COR-L47 (cell line): ENCODE measurements at places on chromosomes 1 and 21.

- no peak for DNase-seq
Measured at GRCh38 chr1:91781371-91781825, 104.6 kb downstream of the TGFBR3 start.

DNA sequence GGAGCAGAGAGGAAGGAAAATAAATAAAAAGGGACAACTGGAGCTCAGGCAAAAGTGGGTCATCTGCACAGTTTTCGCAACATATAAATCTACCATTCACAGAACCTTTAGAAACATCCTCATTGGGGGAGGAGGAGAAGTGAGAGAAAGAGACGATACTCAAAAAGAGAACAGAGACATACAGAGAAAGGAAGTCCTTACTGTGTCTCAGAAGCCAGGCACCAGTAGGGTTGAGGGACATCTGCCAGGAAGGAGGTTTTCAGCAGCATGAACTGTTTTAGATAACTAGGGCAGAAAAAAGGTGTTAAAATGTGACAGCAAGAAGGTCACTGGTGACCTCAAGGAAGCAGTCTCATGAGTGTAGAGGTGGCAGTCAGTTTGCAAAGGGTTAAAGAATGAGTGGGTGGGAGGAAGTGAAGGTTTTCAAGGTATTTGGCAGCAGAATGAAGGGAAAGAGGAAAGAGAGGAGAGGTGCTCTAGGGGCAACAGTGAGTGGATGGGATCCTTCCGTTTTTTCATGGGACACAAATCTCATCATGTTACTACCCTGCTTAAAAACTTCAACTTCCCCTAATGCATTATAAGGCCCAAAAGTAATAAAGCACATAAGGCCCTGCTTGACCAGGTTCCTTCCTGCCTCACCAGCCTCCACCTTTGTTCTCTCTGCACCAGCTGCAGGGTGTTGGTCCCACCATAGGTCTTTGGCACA is 9.5 kb downstream of the JAK1 start:
- DNase-seq: no peak

DNA sequence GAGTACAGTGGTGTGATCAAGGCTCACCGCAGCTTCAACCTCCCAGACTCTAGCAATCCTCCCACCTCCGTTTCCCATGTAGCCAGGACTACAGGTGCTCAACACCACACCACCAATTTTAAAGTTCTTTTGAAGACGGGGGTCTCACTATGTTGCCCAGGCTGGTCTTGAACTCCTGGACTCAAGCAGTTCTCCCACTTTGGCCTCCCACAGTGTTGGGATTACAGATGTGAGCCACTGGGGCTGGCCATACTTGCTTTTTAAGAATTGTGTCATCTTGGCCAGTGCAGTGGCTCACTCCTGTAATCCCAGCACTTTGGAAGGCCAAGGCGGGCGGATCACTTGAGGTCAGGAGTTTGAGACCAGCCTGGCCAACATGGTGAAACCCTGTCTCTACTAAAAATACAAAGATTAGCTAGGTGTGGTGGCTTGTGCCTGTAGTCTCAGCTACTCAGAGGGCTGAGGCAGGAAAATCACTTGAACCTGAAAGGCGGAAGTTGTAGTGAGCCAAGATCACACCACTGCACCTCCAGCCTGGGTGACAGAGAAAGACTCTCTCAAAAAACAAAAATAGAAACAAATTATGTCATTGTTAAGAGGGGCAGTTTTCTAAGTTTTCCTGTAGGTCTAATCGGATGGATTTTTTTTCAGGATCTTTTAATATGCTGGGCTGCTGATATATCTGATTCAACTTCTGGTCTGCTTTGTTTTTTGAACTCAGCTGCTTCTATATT is 18.7 kb downstream of the AK4 start:
- DNase-seq: no peak

DNA sequence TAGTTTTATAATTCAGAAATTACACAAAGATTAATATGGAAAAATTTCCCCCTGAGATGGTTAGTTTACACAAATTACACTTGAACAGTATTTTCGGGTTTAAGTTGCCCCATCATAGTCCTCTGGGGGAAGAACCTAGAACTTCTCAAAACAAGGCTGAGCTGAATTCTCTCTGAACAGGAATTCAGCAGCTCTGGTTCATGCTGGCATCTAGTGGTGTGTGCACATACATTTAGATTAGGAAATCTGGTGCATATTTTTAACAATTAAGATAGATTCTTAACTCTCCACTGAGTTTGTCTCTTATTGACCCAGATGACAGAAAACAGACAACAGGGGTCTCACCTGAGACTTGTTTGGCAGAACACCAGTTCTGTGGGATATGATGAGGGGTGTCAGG is 410.7 kb downstream of the DSCAM start:
- no peak for DNase-seq

GRCh38 chr1:226985839-226986463 is 45.9 kb downstream of the COQ8A start:
- DNase-seq: no peak

- no peak for DNase-seq
Measured at GRCh38 chr1:156689953-156690674, 12.9 kb upstream of the NES start.

DNA sequence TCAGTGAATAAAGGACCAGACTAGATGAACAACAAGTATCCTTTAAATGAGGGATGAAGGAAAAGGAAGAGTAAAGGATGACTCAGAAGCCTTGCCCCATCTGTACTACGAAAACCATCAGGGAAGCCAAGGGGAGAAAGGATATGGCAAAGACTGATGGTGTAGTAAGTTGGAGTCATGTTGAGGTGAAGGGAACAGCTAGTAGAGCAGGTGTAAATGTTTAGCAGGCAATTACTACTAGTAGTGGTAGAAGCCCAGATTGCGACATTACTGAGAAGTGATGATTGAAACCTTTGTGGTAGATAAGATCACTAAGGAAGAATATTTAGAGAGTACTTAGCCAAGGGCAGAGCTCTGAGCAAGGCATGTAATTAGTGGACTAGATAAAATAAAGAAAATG is 84.0 kb downstream of the PHTF1 start:
- DNase-seq: no peak

- DNase-seq: no peak
Measured at GRCh38 chr1:224569276-224569675, 46.8 kb upstream of the CNIH3 start.

GRCh38 chr1:67646145-67647035 is 38.6 kb upstream of the GADD45A start:
- peak; percentile 91 for DNase-seq

- DNase-seq: no peak
Measured at GRCh38 chr1:204146965-204147364, 4.9 kb downstream of the ETNK2 start.

DNA sequence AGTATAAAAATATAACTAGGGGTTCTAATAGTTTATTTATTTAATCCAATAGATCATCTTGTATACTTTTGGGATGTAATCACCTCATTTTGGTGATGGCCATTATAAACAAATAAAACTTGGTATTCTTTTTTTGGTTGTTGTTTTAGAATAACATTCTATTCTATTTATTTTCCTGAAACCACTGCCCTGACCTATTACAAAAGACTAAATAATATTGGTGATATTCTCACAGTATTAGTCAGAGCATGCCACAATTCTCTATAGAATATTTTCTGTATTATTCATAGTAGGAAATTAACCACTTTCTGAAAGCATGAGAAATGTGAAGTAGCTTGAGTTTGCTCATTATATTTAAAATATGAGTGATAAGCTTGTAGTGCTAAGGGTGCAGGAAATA is 54.1 kb upstream of the LRRC7 start:
- no peak for DNase-seq

DNA sequence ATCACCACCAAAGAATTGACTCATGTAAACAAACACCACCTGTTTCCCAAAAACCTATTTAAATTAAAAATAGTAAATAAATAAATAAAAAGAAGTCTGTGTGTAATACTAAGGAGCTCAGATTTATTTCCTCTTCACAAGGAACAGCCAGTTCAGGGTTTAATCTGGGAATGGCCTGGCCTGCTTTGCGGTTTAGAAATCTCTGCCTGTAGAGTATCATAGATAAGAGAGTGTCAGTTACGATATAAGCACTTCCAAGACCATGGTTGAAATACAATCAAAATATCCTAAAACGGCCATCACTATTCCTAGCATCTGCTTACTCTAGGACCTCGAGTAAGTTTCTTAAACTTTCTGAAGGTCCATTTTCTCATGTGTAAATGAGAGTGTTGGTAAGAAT is 274.4 kb downstream of the PLPP3 start:
- DNase-seq: no peak

- no peak for DNase-seq
Measured at GRCh38 chr1:236381565-236382158, 12.4 kb upstream of the EDARADD start.

- no peak for DNase-seq
Measured at GRCh38 chr1:162360237-162360873, 16.3 kb downstream of the SPATA46 start.

- no peak for DNase-seq
Measured at GRCh38 chr1:94674876-94675275, 133.3 kb upstream of the F3 start.

GRCh38 chr1:153404768-153405167 is 11.6 kb upstream of the S100A7A start:
- DNase-seq: peak; percentile 7

DNA sequence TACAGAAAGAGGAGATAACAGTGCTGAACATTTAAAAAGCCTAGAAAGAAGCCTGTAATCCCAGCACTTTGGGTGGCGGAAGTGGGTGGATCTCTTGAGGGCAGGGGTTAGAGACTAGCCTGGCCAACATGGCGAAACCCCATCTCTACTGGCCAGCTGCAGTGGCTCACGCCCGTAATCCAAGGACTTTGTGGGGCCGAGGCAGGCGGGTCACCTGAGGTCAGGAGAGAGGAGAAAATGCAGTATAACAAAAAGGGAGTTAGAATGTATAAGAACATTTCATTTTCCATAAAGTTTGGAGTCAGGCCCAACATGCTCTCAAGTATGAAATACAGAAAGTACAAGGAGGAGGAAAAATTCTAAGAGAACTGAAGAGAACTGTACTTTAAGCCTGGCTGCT is 134.5 kb downstream of the SMYD3 start:
- DNase-seq: no peak

DNA sequence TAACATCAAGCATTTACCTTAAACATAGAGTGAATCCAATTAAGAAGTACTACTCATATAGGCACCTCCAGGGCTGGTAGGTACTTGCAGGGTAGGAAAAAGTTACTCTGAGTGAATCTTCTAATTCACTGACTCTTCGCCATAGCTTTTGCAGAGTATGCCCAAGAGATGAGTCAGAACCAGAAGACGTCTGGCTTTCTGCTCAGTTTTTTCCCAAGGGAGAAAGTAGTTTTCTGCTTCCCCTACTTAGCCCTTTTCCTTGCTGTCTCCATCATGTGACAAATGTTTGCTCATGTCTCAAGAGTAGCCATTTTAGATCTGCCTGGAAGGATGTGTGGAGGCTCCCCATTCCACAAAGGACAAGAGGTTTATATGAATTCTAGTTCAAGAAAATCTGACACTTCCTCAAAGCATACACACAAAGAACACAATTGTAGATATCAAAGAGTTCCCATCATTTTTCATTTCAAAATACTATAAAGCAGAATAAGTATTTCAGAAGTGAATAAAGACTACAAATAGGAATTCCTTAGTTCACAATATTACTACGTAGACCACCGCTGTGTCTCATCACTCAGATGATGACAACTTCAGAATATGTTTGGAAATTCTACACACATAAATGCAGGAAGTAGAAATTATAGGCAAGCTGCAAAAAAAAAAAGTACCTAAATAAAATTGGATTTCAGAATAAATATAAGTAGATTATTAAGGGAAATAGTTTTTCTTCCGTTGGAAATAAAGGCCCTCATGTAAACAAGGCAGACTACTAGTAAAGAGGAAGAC is 98.5 kb downstream of the ASH1L start:
- no peak for DNase-seq

GRCh38 chr1:112674986-112675727 is 698 bp downstream of the MOV10 start:
- peak; percentile 59 for DNase-seq

- no peak for DNase-seq
Measured at GRCh38 chr1:66342707-66343106, 191.2 kb upstream of the SGIP1 start.

DNA sequence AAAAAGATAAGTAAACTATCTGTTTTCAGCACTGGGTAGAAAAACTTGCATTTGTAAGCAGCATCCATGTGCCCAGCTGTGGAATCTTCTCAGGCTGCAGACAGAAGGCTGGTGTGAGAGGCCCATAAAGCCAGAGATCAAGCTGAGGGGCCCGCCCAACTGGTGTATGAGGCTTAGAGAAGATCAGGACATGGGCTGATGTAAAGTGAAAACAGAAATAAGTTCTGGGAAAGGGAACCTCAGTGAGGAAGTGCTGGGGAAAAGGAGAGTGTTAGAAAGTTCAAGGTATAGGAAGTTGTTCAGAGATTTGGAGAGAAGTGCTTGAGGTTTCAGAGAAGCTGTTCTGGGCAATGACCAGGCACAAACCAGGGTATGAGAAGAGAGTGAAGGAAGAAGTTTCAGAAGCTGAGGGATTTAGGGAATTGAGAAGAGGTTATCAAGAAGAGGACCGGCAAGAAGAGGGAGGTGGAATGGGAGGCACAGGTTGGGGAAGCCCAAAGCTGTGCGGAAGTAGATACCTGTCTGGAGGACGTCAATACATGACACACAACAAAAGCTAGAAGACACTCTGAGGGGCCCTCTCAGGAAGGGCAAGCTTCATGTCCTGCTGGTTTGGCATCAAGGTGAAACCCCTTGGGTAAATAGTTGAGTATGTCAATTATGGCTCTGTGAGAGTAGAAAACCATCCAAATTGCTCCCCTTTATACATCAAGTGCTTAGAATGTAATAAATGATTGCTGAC is 2.7 kb upstream of the CD5L start:
- DNase-seq: no peak

- DNase-seq: no peak
Measured at GRCh38 chr1:220818421-220819173, 31.9 kb downstream of the MTARC1 start.

DNA sequence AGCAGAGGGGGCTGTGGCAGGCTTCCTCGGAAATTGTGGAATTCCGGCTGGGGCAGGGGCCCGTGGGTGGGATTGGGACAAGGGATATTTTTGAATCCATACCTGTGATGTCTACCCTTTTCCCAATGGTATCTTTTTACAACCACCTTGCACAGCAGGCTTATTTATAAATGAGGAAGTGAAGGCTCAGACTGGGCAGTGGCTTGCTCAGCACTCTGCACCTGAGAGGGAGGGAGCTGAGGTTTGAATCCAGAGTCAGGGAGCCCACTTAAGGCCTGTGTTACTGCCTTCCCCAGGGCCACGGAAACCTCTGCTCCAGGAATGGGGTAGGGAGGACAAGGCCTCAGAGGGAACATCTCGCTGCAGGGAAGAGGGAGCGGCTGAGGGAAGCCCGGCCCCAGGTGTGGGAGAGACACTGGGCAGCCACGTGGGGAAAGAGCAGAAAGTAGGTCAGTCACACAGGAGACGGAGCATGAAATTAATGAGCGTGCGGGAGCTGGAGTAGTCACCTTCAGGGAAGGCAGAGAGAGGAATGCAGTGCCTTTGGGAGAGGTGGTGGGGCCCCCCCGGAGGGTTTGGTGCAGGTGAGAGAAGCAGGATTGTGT is 35.4 kb upstream of the SCMH1 start:
- no peak for DNase-seq

- no peak for DNase-seq
Measured at GRCh38 chr1:209062863-209063262, 520.7 kb upstream of the CAMK1G start.

GRCh38 chr1:223726380-223727001 is 14.2 kb downstream of the CAPN2 start:
- peak; percentile 67 for DNase-seq
